Stromal cell of bone marrow (primary cell): ENCODE measurements at places on chromosomes 2 and 18.
A peak's percentile ranks its signal among the peaks of the same experiment; 100 is the strongest.

GRCh38 chr2:228827056-228827700 lies 443.9 kb downstream of the PID1 start:
- no peak for DNase-seq

DNA sequence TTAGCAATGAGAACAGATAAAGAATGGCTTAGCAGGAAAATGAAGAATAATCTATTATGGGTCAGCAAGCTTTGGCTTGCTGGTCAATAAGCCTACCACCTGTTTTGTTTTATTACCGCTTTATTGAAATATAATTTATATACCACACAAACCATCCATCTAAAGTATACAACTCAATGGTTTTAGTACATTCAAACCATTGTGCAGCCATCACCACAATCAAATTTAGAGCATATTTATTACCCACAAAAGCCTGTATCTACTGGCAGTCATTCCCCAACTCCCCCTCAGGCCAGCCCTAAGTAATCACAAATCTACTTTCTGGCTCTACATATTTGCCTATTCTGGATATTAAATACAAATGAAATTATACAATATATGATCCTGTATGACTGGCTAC lies 17.2 kb downstream of the PPP3R1 start:
- DNase-seq: no peak

DNA sequence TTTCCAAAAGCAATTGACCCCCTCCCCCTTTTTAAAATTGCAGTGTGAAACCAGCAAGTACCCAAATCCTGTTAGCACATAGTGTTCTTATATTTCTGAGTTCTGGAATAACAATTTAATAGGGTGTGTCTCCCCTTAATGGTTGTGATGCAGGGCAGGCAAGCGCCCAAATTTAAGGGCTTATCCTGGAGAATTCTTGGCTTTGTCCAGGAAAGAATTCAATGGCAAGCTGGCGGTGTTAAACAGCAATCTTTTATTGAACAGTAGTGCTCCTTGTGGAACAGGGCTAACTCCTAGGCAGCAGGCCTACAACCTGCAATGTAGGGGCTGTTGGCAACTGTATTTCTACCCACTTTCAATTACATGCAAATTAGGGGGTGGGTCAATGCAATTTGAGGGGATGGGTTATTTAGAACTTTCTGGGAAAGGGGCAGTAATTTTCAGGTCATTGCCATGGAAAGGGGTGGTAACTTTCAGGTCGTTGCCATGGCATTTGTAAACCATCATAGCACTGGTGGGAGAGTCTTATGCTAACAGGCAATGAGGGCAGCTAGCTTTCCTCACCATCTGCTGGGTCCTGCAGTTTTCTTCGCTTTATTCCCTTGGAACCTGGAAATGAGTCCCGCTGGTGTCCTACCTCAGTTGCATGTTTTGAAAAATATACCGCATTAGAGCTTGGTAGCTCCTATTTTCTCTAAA lies 149.0 kb upstream of the KCTD1 start:
- no peak for DNase-seq

- no peak for DNase-seq
Measured at GRCh38 chr18:23706971-23707640, 17.9 kb downstream of the LAMA3 start.

- DNase-seq: no peak
Measured at GRCh38 chr2:36507408-36507812, 90.6 kb downstream of the FEZ2 start.

DNA sequence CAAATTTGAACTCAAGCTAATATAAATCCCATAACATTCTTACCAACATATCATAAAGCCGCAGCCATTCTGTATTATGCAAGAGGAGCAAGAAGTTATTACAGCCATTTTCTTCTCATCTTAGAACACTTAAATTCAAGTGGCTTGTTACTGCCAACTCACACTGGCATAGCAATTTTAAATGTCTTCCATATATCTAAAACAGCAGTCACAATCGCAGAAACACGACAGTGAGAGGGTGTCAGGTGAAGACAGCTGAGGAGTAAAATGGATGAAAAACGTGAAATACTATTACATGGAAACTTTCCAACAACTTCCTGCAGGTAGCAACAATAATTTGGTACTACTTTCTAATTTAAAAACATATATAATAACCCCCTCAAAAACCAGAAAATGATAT lies 17.9 kb downstream of the PPP3R1 start:
- no peak for DNase-seq

- no peak for DNase-seq
Measured at GRCh38 chr18:32621034-32621433, 150.4 kb upstream of the GAREM1 start.

GRCh38 chr18:22493940-22494339 lies 76.2 kb upstream of the CTAGE1 start:
- no peak for DNase-seq

GRCh38 chr2:128617661-128618060 lies 299.0 kb upstream of the HS6ST1 start:
- no peak for DNase-seq

GRCh38 chr18:41395695-41396094 lies 559.3 kb upstream of the PIK3C3 start:
- no peak for DNase-seq

DNA sequence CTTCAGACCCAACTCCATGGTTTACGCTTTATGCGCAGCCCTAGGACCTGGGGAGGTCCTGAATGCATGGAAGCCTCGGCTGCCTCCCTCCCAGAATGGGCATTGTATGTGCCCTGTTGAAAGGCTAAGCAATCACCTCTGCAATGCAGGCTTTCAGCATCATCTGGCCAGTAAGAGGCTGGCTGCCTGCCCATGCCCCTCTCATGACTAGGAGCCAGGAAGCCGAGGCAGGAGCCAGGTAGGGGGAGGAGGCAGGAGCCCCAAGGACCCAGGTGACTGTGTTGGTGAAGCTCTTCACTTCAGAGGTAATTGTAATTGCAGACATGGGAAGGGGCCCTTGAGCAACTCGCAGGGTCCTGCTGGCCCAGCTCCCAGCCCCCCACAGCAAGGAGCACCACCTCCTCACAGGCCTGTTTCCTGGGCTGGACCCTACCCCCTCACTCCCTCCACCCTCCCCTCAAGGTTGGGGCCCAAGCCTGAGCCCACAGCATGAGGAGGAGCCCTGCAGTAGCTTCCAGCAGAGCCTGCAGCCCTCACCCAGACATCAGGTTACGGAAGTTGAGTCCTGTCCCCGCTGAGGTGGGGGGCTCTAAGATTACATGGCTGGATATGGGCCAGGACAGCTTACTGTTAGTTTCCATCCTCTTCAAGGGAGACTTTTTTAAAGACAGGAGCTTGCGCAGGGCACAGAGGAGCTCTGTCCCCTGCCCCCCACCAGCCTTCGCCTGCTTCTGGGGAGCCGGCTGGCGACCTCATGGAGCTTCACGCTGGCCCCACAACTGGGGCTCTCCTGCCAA lies 21.9 kb downstream of the CRACDL start:
- no peak for DNase-seq

DNA sequence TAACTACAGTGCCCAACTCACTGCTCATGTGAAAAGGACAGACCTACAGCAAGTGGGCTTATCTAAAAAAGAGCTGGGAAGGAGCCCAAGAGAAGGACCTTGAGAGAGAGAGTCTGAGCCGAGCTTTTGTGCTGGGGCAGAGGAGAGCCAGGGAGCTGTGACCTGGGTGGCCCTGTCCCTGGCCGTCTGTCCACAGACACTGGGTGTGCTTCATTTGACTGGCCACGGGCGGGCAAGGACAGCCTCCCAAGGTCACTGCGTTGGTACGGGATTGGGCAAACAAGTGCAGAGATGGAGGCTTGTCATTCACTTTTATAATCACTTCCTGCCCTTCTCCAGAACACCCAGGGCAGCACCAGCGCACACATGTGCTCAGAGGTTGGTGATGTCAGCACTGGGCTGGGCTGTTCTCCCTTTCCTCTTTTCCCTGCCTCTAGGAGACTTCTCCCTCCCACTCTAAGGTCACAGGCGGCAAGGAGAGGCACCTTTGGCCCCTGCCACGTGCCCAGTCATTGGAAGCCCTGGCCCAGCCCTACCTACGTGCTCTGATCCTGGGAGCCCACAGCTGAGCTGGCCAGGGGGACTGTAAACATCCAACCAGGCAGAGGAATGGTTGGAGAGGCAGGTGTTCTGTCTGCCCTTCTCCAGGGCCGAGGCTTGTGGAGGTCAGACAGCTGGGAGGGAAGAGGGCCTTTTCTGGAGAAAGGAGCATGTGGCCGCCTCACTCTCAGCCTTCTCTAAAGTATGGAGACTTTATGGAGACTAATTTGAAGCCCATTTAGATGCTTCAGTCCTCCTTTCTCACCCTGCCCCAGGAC lies 6.4 kb upstream of the PSD4 start:
- DNase-seq: no peak

- peak; percentile 65 for DNase-seq
Measured at GRCh38 chr18:59024829-59025228, 114.9 kb upstream of the SEC11C start.

GRCh38 chr18:70299393-70299792 lies 10.5 kb downstream of the SOCS6 start:
- DNase-seq: no peak

GRCh38 chr2:225737556-225737955 lies 338.0 kb downstream of the NYAP2 start:
- DNase-seq: no peak

DNA sequence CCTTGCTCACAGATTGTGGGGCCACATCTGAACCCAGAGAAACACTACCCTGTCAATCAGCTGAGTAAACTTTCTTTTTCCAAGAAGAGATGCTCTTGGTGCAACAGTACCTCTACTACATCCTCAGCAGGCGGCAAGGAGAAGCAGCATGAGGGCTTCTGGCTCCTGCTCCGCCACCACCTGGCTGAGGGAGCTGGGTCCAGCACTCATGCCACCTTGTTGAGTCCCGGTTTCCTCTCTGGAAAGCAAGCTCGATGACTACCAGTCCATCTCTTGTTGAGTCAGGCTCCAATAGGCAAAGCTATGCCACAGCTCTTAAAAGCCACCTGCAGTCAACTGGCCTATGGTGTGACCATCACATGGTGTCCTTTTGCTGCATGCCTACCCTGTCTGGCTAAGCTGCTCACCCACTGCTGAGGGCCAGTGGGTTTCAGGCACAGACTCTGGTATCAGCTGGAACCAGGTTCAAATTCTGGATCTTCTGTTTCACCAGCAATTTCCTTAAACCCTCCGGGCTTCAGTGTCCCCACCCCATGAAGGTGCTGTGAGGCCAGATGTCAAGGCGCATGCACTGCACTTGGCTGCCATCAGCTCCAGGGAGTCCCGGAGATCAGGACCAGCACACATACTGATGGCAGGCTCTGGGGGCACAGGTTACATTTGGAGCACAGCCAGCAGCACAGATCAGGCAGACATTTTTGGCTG lies 42.5 kb upstream of the ACAA2 start:
- DNase-seq: no peak

- DNase-seq: no peak
Measured at GRCh38 chr2:206962966-206963365, 23.6 kb downstream of the CPO start.

DNA sequence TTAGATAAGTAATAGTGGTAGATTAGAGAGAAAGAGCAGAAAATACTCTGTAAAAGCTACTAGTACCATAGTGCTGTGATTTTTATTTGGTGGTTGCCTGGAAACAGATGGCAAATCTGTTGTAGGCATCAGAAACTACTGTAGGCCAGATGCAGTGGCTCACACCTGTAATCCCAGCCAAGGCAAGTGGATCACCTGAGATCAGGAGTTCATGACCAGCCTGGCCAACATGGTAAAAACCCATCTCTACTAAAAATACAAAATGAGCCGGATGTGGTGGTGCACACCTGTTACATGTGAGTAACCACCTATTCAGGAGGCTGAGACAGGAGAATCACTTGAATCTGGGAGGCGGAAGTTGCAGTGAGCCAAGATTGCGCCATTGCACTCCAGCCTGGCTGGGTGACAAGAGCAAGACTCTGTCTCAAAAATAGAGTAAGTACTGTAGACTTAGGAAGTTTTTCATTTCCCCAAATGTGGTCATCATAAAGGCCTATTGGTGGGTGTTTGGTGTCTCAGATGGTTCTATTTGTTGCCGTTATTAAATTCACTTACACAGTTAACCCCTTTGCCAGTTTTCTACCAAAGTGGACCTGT lies 79.6 kb downstream of the SPTBN1 start:
- DNase-seq: no peak

- no peak for DNase-seq
Measured at GRCh38 chr18:25516121-25516520, 164.2 kb upstream of the ZNF521 start.

DNA sequence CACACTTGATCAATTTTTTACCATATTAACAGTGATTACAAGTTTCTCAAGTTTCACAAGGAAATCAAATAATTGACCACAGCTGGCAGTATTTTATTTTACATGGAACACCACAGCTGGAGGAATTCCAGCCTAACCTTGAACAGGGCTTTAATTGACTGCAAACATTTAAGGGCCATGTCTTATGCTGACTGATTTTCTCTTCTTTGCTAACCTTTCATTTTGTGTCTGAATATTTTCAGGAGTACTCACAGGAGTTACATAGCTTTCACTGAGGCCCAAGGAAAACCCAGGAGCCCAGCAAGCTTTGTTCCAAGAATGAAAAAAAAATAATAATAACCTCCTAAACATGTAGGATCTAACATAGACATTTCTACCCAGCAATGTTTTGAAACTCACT lies 49.6 kb downstream of the FRZB start:
- no peak for DNase-seq

DNA sequence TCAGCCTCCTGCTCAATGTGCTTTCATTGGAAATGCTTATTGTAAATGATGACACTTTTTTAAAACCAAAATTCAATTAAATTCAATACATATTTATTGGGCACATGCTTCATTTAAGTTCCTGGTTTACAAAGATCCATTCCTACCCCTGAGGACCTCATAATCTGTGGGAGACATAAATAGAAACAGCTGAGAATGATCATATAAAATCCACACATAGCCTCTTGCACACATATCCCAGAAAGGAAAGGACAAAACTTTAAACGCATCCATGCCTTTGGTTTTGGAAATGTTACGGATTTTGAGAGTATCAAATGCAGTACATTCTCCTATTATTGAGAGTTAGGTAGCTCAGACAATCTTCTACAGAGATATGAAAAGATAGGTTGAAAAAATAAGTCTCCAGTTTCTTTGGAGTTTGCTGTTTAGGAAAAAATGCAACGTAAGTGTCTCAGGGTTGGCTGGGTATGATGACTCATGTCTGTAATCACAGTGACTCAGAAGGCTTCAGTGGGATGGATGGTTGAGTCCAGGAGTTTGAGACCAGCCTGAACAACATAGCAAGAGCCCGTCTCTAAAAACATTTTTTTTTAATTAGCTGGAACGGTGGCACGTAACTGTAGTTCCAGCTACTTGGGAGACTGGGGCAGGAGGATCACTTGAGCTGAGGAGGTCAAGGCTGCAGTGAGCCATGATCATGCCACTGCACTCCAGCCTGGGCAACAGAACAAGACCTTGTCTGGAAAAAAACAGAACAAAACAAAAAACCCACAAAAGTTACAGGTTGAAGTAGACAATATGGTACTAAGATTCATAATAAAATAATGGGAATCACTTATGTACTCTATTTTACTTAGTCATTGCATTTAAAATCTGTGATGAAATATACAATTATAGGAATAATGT lies 3.9 kb upstream of the PRELID3A start:
- peak; percentile 82 for DNase-seq

- DNase-seq: peak; percentile 79
Measured at GRCh38 chr2:150570712-150571111, 83.2 kb upstream of the RND3 start.
